Activated T-cell treated with anti-CD3 and anti-CD28 coated beads for 48 hours (primary cell): ENCODE measurements at places on chromosomes 7 and 10.

- DNase-seq, result no peak
Measured at GRCh38 chr10:130492266-130492934, 356.2 kb downstream of the GLRX3 start.

DNA sequence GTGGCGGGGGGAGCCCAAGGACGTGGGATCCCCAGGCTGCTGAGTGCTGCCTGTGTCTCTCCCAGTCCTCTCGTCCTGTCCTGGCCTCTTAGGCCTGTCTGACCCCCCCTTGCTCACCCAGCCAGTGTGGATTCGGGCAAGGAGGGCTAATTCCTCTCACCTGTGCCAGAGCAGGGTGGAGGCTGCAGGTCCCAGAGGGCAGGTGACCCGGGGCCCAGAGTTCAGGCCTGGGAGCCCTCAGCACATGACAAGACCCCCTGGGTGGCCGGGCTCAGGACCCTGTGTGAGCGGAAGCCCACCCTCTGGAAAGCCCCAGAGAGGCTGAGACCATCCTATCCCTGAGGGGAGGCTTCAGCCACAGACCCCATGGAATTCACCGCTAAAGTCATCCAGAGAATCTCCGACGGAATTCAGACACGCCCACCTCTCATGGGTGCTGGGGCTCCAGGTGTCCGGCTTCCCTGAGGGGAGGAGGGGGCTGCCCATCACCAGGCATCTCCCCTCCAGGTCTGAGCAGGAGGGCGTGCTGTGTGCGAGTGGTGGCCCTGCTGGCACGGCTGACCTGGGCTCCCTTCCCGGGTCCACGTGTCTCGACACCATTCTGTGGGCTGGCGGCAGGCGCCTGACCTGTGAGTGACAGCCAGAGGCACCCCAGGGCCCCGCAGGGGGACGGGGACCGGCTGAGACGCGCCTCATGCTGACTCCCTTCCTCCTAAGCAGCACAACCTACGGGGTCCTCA is 5.0 kb downstream of the KNDC1 start:
- DNase-seq, result no peak

- DNase-seq, result no peak
Measured at GRCh38 chr7:83807774-83808173, 158.8 kb upstream of the SEMA3E start.

DNA sequence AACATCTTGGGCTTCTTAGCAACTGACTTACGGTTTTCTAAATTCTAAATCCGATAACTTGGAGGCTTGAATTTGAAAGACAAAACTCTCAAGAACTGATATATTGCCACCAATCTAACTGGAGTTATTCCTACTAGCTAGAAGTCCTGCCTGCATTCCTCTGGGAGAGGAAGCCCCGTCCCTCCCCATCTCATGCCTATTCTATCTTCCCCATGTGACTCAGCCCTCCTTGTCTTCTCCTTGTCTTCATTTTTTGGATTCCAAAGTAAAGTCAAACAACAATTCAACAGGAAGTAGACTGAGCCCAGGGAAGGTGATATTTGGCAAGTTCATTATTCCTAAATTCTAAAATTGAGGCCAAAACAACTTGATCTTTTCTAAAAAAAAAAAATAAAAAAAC is 587.7 kb downstream of the KCNMA1 start:
- no peak for DNase-seq

DNA sequence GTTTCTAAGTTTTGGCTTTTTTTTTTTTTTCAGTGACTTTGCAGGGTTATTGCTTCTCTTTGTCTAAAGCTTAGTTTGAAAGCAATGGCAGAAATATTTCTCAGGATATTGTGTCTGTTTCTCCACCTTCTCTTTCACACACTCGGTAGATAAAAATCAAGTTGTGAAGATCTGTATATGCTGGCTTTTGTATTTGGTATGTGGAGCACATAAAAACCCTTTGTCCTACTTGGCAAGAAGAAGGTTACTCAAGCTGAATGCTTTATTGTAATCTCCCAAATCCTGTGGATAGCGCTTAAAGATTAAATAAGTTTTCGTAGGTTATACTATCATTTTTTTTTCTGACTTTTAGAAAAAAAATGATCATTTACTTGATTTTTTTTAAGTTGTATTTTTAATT is 172.4 kb downstream of the CDCA7L start:
- DNase-seq, result no peak
